ENCODE measurements at places on chromosomes 5 and 9. TPM values are rescaled to one million over a fixed set of nuclear protein-coding genes. Genes with fewer than 3 reads are reported as not detected.
A peak's percentile ranks its signal among the peaks of the same experiment; 100 is the strongest.

- DNase-seq = no peak
These were observed 559.1 kb downstream of the CSNK1G3 start for GRCh38 chr5:124071039-124071438.

DNA sequence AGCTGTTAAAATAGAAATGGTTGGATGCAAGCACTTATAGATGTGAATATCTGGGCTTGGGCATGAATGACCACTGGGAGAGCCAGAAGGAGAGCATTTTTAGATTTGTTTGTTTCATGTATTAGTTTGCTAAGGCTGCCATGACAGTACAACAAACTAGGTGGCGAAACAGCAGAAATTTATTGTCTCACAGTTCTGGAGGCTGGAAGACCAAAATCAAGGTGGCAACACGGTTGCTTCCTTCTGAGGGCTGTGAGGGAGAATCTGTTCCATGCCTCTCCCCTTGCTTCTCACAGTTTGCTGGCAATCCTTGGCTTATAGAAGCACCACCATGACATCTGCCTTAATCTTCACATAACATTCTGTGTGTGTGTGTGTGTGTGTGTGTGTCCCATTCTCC is 20.2 kb upstream of the CDC23 start:
- no peak for DNase-seq

Gene EGFL7
- 38.0 TPM for total RNA-seq

Gene PCDH12
- total RNA-seq = not detected

GRCh38 chr9:7921545-7922197 is 122.1 kb upstream of the DMAC1 start:
- no peak for DNase-seq

DNA sequence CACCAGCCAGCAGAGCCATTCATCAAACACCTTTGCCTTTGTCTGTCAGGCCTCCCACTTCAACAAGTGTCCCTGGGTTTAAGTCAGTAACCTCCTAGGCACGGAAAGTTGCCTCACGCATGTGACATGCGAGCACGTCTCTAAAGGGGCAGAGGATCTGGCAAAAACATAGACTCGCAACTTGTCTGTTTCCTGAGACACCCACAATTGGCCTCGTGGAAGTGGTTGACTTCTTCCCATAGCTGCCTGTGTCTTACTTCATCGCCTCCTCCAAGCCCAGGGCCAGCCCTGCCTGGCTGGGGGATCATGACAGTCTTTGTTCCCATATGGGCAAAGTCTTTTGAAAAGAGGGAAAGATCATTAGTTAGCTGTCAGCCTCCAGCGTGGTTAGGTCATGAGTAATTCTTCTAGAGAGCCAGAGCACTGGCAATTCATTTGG is 35.5 kb upstream of the GLRX start:
- DNase-seq = no peak

DNA sequence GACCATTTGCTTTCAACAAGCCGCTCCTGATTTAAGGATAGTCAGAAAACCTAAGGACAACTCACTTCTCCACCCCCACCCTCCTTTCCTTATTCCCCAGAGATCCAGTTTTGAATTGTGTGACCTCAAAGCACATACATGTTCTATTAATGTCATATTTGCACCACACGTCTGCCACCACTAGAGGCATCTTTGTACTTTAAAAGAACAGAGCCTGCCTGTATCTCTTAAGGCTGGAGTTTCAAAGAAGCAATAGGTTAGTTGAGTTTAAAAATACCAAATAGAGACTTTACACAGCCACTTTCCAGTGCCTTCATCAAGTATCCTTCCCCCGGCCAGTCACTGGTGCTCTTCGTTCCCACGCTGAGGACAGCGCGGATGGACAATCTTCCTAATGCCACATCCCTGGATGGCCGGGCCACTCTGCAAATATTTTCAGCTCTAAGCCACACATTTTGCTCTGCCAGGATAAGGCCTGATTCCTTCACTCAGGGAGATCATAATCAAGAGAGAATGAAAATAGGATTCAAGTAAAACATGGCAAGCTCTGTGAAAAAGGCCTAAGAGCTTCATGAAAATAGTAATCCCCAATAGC is 146.3 kb downstream of the SNCAIP start:
- DNase-seq = no peak

DNA sequence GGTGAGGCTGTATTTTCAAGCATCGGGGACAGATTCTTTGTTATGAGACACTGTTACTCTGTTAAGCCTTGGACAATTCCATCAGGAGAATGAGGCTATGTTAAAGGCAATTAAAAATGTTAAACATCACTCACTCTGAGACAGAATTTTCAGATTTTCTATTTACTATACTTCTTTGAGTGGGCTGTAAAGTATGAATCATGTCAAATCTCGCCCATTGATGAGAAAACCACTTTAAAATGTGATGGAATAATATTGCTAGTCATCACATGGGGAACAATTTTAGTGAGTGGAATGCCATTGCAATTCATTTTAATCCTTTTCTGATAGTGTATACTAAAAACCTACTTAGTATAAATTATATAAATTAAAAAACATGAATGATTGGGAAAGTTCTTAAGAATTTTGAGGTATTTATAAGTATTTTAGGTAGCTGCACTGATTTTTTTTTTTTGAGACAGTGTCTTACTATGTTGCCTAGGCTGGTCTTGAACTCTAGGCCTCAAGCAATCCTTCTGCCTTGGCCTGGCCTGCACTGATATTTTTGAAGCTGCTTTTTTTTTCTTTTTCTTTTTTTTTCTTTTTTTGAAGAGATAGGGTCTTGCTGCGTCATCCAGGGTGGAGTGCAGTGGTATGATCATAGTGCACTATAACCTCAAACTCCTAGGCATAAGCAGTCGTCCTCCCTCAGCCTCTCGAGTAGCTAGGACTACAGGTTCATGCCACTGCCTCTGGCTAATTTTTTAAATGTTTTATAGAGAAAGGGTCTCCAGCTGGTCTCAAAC is 73.2 kb downstream of the KIAA1958 start:
- DNase-seq = no peak

DNA sequence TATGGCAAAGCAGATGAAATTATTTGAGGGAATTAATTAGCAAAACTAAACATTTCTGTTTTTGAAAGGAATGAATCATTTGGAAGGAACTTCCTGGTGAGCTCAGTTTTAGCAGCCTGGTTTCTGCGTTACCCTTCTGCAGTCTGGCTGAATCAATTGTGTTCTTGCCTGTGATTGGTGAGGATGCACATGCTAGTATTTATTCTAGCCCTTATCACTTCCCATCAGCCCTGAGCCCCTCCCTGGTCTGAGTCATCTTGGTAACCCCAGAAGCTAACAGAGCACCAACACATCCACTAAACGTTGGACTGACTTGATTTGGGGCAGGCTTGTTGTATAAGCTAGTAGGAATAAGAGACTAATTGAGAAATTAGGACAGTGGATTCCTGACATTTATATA is 6.6 kb downstream of the TJP2 start:
- DNase-seq = no peak

DNA sequence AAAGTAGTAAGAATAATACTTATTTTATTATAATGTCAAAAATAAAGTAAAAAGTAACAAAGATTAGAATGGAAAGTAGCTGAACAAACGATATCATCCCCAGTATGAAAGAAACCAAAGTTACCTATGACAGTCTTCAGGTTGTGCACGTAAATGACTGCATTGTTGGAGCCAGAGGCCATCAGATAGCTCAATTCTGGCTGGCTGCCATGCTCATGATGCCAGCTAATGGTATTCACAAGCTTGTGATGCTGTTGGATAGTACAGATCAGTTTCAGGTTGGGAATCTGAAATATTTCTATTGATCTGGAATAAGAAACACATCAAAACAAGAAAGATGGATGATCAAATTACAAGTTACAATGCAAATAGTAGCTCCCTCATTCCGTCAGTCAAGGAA is 21.1 kb downstream of the GEMIN5 start:
- DNase-seq = no peak

DNA sequence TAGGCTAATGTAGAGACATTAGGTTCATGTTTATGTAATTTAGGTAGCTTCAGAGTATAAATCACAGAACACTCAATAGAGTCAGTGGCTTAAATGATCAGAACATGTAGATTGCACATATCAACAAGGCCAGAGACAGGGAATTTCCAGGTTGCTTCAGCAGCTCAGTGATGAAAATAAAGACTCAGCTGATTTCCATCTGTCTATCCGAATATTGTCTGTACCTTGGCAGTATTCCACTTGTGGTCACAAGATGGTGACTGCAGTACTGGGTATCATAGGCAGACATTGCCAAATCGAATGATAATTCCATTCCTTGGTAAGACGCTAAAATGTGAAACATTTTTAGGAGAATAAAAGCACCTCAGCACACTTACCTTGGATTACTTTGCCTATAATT is 702.2 kb downstream of the MAT2B start:
- DNase-seq = no peak

Gene BDP1
- 29.2 TPM for total RNA-seq

DNA sequence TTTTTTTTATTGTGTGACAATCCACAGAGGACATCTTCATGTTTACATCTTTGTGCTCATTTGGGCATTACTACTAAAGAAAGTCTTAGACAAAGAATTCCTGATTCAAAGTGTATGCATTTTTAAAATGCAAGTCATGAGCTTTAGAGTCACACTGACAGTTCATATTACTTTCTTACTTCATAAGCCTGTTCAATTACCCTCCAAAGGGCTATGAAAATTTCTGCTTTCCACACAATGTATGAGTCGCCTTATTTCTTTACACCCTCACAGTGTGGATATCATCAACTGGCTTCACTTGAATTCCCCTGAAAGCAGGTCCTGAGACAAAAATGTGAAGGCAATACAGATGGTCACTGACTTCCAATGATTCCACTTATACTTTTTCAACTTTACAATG is 280.4 kb upstream of the PTGER4 start:
- no peak for DNase-seq

DNA sequence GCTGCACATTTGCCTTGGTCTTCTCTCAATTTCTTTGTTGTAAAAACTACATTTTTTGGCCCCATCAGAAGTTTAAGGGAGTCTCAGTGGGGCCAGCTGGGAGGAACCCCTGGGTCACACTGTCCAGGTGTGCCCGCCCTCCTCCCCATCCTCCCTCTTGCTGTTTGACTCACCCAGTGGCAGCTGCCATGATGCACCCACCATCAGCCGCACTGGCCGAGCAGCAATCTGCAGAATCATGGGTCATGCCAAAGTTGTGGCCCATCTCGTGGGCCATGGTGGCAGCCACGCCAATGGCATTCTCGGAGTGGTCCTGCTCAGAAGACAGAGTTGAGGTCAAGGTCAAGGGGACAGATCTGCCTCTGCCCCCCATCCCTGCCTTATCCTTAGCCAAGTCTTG is 45.5 kb downstream of the NIPAL4 start:
- DNase-seq = no peak

DNA sequence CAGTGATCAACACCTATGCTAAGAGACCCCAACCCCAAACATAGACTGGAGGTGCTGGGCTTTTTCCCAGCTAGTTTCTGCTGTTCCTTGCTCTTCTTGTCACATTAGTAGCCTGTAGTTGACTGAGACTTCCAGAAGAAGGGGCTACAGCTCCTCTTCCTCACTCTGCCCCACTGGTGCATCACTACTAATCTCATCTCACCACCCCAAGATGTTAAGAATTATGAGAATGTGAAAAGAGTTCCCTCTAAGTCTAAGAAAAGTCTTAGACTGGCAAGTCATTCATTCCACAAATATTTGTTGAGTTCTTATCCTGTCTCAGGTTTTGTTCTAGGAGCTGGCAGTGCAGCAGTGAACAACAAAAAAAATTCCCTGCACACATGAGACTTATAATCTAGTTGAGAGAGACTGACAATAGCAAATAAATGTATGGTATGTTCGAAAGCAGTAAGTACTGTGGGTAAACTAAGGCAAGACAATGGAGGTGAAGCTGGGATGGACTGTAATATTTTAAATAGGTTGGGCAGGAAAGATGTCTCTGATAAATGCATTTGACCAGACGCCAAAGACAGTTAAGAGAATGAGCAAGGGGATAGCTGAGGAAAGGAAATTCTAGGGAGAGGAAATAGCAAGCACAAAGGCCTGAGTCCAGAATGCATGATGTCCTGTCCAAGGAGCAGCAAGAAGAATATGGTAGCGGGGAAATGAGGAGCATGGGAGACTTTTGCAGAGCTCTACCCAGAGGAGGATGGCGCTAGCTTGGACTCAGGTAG is 92.3 kb downstream of the PTCD2 start:
- no peak for DNase-seq

DNA sequence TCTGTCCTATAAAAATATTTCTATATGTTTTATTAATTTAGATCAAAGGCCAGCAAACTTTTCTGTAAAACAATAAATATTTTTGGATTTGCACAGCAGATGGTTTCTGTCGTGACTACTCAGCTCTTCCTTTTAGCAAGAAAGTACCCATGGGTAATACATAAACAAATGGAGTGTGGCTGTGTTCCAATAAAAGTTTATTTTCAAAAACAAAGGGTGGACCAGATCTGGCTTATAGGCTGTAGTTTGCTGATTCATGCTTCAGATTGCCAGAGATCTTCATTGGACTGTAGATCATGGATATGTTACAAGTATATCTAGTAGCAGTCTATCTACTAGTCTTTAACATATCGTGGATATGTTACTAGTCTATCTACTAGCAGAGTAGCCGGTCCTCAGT is 590.5 kb downstream of the CSNK1G3 start:
- no peak for DNase-seq

- peak; percentile 14 for DNase-seq
These were observed 30.8 kb upstream of the UNC5A start for GRCh38 chr5:176779537-176779936.

DNA sequence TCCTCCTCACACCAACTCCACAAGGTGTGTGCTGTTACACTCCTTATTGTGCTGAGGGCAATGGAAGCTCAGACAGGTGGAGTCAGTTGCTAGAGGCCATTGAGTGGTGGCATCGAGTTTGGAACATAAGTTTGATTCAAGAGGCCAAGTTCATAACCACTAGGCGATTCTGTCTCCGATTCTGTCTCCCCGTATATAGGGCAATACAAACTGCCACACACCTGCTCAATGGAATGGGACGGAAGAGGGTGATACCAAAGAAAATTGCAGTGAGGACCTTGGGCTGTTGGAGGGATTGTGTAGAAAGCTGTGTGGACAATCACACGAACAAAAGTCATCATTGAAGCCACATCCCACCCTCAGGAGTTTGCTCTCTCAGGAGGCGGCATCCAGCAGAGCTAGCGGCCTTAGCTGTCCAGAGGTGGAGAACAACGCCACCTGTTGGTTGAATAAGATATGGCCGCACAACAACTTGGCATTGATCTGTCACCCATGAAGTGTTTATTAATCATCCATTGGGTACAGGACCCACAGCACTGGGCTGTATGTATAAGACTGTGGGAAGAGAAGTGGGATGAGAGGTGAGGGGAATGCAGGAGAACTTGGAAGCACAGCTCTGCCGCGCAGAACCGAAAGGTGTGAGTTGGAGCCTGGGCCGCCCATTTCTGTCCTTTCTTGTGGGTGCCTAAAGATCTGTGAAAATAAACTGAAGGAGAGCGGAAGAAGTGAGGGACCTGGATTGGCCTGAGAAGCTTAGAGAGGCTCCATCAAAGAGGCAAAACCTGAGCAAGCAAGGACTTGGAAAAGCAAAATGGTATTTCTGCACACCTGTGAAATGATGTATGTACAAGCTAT is 16.1 kb upstream of the NEUROG1 start:
- DNase-seq = peak; percentile 71

DNA sequence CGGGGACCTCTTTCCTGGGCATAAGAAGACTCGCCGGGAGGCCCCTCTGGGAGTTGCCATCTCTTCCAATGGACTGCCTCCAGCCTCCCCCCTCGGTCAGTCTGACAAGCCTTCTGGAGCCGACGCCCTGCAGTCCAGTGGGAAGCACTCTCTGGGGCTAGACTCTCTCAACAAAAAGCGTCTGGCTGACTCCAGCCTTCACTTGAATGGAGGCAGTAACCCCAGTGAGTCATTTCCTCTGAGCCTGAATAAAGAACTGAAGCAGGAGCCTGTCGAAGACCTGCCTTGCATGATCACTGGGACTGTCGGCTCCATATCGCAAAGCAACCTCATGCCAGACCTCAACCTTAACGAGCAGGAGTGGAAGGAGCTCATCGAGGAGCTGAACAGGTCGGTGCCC is 28.4 kb upstream of the LTC4S start:
- no peak for DNase-seq

Measured in H9 (cell line).